ENCODE measurements at places on chromosomes 3 and 15.

DNA sequence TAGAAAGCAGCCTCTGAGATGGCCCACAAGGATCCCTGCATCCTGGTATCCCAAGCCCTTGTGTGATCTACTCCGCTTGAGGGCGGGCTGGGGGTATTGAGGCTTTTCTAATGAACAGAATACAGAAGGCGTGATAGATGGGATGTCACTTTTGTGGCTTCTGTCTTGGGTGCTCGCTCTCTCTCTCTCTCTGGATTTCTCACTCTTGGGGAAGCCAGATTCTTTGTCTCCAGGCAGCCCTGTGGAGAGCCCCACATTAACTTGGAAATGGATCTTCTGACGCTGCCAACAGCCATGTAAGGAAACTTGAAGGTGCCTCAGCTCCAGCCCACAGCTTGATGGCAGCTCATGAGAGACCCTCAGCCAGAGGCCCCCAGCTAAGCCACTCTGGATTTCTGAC, 26.9 kb upstream of the SEC62 start:
- no peak for DNase-seq

GRCh38 chr3:71101626-71102025, 481.9 kb downstream of the FOXP1 start:
- no peak for DNase-seq

DNA sequence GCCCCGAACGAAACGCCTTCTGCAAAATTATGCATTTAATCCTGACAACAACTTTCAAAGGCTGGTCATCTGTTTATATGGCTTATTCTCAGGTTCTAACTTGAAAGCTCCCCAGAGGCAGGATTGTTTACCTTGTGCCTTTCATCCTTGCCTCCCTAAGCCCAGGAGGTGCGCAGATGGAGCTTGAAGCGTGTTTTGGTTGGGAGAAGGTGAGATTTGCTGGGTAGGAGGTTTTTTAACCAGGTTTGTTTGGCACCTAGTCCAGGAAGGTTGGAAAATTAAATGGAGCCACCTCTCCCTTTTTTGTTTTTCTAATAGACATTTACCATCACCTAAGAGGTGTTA, 675 bp downstream of the TSEN2 start:
- DNase-seq, result no peak

- no peak for DNase-seq
Observed at GRCh38 chr3:186342197-186342596, 19.8 kb downstream of the DGKG start.

DNA sequence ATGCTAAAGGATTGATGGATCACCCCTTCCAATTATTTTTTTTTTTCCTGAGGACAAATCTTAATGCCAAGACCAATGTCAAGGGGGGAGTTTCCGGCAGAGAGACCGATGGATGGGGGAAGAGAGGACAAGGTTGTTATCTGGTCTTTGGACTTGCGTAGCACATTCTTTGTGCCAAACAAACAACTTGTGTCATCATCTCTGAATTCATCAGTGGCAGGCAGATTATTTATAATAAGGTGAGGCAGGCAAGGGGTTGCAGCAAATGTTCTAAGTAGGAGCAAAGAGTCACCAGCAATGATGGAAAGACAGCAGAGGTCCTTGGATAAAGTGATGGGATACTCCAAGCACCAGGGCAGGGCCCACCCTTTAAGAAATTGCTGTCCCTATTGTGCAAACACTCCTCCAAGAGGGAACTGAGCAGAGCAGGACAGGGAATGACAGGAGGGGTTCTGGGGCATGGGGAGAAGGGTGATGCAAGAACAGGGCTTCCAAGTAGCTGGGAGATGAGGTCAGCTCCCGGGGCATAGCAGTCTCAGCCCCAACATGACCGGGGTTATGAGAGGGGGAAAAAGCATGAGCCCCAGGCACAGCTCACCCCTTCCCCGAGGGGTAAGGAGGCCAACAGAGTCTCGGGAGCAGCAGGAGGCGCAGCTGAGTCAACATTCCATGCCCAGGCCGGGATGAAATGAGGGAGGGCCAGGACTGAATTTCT, 57.4 kb downstream of the ANXA2 start:
- no peak for DNase-seq

DNA sequence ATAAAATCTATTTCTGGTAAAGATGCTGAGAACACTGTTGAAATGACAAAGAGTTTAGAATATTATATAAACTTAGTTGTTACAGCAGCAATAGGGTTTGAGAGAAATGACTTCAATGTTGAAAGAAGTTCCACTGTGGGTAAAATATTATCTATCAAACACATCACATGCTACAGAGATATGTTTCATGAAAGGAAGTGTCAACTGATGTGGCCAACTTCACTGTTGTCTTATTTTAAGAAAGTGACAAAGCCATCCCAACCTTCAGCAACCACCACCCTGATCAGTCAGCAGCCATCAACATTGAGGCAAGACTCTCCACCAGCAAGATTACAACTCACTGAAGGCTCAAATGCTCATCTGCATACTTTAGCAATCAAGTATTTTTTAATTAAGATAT, 20.2 kb downstream of the TMEM39A start:
- DNase-seq, result no peak

GRCh38 chr15:65839354-65839901, 29.9 kb upstream of the RAB11A start:
- DNase-seq, result no peak

GRCh38 chr3:22121068-22121701, 370.2 kb upstream of the ZNF385D start:
- DNase-seq, result no peak

DNA sequence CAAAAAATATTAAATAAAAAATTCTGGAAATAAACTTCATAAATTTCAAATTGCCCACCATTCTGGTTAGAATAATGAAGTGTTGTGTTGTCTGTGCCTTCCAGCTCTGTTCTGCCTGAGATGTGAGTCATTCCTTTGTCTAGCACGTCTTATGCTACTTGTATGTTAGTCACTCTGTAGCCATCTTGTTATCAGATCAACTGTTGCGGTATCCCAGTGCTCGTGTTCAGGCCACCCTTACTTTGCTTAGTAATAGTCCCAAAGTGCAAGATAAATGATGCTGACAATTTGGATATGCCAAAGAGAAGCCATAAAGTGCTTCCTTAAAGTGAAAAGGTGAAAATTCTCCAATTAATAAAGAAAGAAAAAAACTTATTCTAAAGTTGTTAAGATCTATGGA, 527.5 kb downstream of the NAALADL2 start:
- DNase-seq, result no peak

DNA sequence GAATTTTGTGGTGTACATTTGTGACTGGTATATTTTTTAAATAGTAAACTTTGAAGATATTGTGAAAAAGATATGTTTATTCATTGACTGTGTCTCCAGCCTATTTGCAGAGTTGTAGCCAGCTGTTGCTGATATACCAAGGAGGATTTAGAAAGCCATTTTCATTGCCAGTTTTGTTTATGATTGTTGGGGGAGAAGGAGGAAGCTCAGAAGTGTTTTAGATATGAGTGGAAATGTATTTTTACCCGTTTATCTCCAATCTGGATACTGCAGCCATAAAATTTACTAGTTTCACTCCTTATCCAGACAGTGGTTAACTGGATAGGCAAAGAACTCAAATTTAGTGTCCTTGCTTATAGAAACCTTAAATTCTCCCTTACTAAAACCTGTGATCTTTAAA, 18.8 kb downstream of the ATP11B start:
- DNase-seq, result no peak

DNA sequence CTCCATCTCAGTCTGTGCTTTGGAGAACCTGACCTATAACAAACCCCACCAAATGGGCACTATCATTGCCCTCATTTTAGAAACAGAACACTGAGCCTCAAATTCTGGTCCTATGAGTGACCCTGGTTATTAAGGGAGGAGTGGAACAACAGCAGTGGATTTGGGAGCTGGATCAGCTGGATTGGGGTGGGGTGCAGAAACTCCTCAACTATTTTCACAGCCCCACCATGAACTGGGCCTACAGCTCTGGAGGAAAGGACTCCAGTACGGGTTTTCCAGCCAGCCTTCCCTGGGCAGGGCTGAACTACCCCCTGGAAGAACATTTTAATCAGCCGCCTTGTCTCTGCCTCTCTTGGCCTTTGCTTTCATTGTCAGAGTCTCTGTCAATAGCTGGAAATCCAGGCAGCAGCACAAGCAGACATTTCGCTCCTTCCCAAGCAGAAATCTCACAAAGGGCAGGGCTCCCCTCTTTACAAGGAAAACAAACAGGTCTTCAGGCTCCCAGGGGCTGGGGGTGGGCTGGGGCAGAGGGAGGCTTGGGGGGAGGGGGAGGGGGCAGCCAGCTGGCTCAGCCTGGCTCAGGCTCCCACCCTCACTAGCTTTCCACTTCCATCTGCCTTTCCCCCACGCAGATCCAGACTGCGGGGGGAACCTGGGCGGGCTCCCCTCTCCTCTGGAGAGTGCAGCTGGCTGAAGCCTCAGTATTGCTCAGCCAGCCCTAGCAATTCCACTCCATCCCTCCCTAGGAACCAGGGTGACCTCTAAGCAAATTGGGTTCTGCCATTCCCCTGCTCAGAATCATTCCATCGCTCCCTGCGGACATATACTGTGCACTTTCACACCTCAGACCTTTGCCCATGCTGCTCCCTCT, 13.7 kb upstream of the TLE3 start:
- DNase-seq, result peak; percentile 89

DNA sequence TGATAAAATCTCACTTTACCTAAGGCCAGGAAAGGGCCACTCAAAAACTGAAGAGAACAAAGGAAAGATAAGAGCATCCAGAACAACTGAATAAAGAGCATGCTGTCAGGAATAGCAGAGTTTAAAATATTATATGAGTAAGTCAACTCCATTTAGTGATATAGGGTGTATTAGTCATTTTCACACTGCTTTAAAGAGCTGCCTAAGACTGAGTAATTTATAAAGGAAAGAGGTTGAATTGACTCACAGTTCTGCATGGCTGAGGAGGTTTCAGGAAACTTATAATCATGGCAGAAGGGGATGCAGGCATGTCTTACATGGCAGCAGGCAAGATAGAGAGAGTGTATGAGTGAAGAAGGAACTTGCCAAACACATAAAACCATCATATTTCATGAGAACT, 778.0 kb upstream of the NECTIN3 start:
- no peak for DNase-seq

- DNase-seq, result no peak
Observed at GRCh38 chr3:51729042-51729633, 22.3 kb downstream of the GRM2 start.

- peak; percentile 93 for DNase-seq
Observed at GRCh38 chr3:51706788-51707731, at the start of gene GRM2. Gene GRM2, plus strand, starts transcription at chr3:51707068. Its CDS starts 1,916 bp downstream, at chr3:51708984.

DNA sequence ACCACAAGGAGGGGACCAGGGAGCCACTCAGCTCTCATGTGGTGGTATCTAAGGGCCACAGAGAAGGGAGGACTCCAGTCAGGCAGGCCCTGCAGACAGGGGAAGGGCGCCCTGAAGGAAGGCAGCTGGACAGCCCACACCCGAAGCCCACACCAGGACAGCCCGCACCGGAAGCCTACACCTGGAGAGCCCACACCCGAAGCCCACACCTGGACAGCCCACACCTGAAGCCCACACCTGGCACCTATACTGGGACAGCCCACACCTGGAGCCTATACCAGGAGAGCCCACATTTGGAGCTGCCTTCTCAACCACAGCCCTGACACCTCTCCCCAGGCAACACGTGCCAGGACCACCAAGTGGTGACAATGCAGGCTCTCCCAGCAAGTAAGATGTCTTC, 11.7 kb downstream of the TPRA1 start:
- DNase-seq, result no peak

DNA sequence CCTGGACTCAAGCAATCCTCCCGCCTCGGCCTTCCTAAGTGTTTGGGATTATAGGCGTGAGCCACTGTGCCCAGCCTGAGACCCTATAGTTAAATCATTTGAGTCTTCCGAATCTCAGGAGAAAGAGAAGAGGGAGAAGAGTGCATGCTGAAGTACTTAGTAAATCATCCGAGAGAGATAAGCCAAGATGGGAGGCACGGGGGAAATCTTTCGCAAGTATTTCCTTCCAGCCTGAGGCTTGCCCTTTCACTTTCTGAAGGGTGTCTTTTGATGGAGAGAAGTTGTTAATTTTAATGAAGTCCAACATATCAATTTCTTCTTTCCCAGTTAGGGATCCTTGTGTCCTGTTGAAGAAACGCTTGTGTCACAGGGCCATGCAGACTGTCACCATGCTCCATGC, 97.1 kb upstream of the SLC6A6 start:
- peak; percentile 22 for DNase-seq

GRCh38 chr3:58529516-58530353, 7.3 kb downstream of the ACOX2 start:
- DNase-seq, result no peak

GRCh38 chr15:65233696-65234095, 22.4 kb upstream of the CILP start:
- DNase-seq, result no peak

- no peak for DNase-seq
Observed at GRCh38 chr3:32148351-32148750, 41.9 kb downstream of the GPD1L start.

- no peak for DNase-seq
Observed at GRCh38 chr3:193822492-193823212, 229.6 kb downstream of the OPA1 start.

- DNase-seq, result no peak
Observed at GRCh38 chr3:44419116-44419922, 58.2 kb downstream of the ZNF445 start.

DNA sequence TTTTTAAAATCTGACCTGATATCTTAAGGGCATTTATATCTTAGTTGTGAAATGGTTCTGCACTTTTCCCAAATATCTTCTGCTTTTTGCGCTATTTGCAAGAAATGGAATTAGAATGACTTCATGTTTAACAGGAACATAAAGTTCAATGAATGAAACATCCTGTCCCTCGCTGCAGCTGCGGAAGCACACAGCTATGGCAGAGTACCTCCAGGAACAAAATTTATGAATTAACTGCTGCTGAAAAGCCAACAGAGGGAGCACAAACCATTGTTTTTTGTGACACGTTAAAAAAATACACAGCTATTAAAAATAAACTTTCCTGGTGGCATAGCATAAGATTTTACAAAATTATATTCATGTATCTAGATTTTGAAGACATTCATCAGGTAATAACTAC, 404.4 kb upstream of the MDFIC2 start:
- DNase-seq, result peak; percentile 69

GRCh38 chr15:68868296-68868695, 47.6 kb upstream of the ANP32A start:
- DNase-seq, result no peak

GRCh38 chr15:83992324-83993031, 243.1 kb upstream of the GOLGA6L4 start:
- no peak for DNase-seq

- DNase-seq, result no peak
Observed at GRCh38 chr3:134282659-134283047, 32.0 kb upstream of the RYK start.

- no peak for DNase-seq
Observed at GRCh38 chr15:66772604-66773128, 70.6 kb downstream of the SMAD6 start.
